Hematopoietic multipotent progenitor cell treated with erythropoietin and hydrocortisone succinate and interleukin-3 and kit ligand, for 6 days (in vitro differentiated cells): ENCODE measurements at places on chromosomes 11 and 22.
A peak's percentile ranks its signal among the peaks of the same experiment; 100 is the strongest.

- peak; percentile 5 for DNase-seq
These were observed 312.8 kb downstream of the OPCML start for GRCh38 chr11:133219543-133219942.

DNA sequence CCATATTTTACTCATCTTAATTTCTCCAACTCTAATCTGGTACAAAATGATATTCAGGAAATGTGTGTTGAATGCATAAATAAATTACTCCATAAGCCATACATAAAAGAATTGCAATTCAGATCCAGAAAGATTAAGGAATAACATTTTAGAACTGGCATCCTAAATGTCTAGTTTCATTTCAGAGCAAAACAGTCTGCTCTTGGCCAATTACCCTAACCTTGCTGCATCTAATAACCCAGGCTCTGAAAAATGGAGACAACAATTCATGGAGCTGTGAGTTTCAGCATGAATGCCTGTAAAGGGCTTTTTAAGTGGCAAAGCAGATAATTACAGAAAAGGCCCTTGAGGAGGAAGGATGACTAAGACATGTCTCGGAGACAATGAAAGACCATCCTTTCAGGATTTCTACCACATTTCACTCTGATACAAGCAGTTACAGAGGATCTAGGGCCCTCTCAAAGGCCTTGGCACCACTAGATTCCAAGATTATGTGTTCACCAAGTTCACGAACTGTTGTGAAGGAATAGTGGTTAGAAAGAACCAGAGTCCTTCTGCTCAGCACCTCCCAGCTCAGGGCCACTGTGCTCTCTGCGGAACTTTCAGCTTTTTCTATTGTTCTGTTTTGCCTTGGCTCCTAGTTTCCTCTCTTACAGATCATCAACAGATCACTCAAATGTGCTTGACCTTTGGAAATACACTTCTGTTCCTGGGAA, 157.6 kb upstream of the BLID start:
- no peak for DNase-seq

DNA sequence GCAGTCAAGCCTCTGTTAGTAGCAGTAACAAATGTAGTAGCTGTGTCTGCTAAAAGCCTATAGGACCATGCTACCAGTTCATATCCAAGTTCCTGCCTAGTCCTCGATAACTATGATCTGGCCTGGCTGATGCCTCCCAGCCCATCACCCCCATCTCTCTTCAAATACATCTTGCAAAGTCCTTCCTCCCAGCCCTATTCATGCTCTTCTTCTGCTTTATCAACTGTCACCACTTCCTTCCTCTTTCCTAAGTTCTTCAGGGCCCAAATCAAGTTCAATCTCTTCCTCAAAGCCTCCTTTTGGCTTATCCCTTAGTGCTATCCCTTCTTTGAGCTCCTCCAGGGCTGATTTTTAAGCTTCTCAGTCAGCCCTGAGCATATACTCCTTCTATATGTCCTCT, 150.9 kb upstream of the THY1 start:
- DNase-seq: peak; percentile 72

DNA sequence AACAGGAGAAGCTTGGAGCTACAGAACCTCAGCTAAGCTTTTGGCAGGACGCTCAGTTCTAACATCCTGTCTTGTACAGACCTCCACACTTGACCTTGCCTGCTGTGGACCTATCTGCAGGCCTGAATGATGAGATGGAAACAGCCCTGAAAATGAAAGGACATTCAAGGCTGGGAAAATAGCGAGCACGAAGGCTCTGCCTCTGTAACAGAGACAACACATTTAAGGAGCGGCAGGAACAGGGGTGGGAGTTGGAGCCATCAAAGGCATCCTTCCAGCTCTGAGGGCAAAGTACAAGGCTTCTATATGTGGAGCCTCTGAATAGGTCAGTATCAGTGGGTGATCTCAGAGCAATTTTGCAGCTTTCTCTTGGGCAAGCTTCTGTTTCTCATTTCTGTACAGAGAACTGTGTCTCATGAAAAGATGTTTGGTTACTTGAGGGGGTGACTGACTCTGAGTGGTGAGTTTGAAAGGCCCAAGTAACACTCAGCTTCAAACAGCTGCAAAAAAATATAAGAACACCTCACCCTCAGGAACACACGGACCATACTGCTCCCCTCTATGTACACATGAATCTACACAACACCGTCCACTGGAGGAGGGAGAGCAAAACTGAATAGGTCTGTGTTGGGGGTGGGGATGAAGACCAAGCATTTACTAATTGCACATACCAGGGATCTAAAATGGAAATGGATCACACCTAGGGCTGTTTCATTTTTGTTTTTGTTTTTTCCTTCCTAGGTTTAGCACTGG, 101.6 kb downstream of the CCDC81 start:
- DNase-seq: no peak

DNA sequence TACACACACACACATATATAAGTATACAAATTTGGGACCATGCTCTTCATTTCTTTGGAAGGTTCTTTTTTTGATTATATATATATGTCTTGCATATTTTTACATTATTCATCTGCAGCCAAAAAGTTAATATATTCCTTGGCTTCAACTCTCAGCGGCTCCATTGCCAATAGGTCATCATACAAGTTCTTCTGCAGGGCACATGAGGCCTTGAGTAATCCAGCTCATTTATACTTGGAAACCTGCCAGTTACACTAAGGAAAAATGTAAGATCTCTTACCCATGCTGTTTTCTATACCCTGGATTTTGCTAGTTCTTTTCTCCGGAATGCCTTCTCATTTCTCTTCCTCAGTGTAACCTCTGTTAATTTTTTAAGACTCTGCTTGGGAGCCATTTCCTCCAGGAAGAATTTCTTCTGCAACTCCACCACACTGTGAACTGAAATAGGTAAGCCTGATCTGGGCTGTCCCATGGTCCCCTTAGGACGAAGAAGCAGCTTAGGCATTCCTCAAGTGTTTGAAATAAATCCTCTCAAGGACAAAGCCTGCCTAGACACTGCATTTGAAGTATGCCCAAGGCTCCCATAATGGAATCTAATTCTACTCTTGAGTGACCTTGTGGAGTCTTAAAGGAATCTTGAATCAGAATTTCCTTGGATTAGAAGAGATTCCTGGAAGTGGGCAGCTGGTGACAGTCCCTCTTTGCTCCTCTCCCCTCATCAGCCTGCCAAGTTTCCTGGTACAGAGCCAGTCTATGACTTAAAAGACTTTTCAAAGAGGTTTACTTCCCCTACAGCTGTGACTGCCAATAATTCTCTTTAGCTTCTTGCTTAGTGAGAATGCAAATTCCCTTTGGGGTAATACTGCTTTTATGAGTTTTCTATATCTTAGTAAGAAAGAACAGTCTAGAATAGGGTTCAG, 182.8 kb downstream of the C11orf87 start:
- DNase-seq: no peak

GRCh38 chr22:45008186-45008681, 1.6 kb downstream of the PHF21B start:
- peak; percentile 11 for DNase-seq

- no peak for DNase-seq
These were observed 147.1 kb upstream of the ARHGAP20 start for GRCh38 chr11:110859240-110859840.

DNA sequence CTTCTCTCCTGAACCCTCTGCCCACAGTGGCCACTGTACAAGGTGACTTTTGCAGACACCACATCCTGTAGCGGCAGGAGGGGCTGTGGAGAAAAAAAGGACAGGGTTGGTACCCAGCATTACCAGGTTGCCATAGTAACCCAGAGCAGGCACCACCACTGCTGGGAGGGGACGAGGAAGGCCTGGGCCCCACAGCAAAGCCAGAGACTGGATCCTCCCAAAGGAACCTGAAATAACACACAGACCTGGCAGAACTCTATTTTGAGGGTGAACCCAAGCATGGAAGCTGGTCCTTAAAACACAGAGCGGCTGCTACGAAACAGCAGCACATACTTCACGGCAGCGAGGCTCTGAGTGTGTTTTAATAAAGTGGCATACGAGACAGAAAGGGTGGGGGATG, 380.6 kb downstream of the CTTN start:
- no peak for DNase-seq

GRCh38 chr11:116791002-116791812, 472 bp downstream of the APOA5 start:
- peak; percentile 83 for DNase-seq

DNA sequence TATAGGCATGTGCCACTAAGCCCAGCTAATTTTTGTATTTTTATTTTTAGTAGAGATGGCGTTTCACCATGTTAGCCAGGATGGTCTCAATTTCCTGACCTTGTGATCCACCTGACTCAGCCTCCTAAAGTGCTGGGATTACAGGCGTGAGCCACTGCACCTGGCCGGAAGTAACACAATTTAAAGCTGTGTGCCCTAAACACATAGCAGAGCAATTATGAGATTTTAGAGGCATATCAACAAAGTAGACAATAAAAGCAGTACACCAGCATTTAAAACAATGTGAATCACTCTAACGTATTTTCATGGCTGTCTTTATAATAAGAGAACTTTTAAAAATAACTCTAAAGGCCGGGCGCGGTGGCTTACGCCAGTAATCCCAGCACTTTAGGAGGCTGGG, 42.4 kb downstream of the PRR14L start:
- DNase-seq: no peak

DNA sequence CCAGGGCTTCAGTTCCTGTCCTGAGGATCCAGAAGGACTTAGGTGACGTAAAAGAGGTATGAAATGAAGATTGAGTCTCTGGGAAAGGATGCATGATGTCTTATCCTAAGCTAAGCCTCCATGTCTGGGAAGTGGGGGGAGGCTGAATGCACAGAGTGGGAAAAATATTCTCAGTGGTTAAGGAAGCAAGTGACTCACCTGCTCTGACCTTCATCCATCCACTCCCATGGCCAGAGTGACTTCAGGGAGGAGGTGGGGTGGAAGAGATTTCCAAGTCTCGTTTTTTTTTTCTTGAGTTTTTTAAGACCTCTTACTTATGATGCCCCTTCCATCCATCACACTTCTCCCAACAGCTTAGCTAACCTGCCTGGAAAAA, 32.5 kb upstream of the POLD3 start:
- DNase-seq: no peak

- DNase-seq: no peak
These were observed 9.4 kb downstream of the EHD1 start for GRCh38 chr11:64868904-64869570.
